Activated naive CD4-positive, alpha-beta T cell treated with anti-CD3 and anti-CD28 coated beads for 36 hours (primary cell): ENCODE measurements at places on chromosomes 1 and 21. TPM values are rescaled to one million over a fixed set of nuclear protein-coding genes. Genes with fewer than 3 reads are reported as not detected.

Gene EBNA1BP2
- 88.0 TPM for total RNA-seq

Gene NBPF3
- 3.3 TPM for total RNA-seq

Gene ATP6V1G3
- total RNA-seq = not detected

Gene OR2T29
- total RNA-seq = not detected

DNA sequence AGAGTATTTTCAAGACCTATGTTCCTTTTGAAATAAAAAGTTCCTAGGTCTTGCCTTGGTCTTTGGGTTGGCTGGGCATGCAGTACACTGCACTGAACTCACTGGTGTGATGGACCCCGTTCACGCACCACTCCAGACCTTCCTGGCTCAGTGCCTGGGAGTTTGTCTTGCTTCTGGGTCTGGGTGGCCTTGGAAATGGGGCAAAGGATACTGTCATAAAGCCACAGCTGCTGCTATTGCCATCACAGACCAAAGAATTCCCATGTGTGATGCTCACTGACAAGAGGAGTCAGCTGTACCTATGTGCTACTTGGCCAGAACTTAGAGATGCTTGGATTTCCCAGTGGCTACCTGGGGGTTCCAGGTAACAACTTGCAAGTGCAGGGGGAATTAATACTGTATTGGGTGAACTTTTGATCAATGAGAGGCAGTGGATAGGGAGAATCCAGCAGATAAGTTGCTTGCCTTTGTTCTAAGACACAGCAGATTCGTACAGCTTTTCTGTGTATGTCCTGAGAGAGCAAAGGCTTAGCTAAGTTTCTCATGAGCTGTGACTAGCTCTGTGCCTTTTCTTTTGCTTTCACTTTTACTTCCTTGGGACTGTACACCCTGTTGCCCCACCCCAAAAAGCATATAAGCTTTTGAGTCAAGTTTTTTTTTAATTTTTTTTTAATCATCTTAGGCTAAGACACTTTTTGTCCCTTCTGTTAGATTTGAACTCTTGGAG is 115.3 kb downstream of the RUNX1 start:
- DNase-seq = peak; percentile 51
- H3K4me1 ChIP-seq = peaks cover 80% of the 10 kb centered on the region
- H3K27me3 ChIP-seq = no peaks in the 10 kb centered on the region
- peak overlapping the region; percentile 77 for H3K4me3 ChIP-seq

DNA sequence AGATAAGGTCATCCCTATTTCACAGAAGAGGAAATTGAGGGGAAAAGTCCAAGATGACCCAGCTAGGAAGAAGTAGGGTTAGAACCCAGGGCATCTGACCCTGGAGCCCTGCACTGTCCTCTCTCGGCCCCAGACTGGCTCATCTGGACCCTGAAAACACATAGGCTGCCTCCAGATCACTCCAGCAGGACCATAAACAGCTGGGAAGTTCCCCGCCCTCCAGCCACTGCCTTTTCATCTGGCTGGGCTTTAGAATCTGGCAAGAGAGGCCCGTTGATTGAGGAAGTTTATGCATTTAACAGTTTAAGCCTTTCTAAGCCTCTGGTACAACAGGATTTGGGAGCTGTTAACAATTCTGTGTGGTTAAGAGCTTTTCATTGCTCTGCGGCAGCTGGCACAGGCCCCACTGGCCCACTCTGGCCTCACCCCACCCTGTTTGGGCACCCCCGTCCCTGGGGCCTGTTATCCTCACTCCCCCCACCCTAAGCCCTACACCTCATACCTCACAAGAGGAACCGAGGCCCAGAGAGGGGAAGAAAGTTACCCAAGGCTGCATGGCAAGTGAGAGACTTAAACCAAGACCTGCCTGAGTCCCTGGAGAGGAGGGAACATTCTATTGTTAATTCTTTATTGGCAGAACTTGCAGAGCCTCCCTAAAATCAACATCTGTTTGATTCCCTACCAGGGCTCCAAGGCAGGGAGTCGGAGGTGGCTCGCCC is 84.2 kb downstream of the EPHB2 start:
- no peaks in the 10 kb centered on the region for H3K27me3 ChIP-seq
- H3K36me3 ChIP-seq = no peaks in the 10 kb centered on the region
- H3K4me3 ChIP-seq = no peak overlapping the region
- DNase-seq = no peak
- H3K27ac ChIP-seq = no peak overlapping the region

DNA sequence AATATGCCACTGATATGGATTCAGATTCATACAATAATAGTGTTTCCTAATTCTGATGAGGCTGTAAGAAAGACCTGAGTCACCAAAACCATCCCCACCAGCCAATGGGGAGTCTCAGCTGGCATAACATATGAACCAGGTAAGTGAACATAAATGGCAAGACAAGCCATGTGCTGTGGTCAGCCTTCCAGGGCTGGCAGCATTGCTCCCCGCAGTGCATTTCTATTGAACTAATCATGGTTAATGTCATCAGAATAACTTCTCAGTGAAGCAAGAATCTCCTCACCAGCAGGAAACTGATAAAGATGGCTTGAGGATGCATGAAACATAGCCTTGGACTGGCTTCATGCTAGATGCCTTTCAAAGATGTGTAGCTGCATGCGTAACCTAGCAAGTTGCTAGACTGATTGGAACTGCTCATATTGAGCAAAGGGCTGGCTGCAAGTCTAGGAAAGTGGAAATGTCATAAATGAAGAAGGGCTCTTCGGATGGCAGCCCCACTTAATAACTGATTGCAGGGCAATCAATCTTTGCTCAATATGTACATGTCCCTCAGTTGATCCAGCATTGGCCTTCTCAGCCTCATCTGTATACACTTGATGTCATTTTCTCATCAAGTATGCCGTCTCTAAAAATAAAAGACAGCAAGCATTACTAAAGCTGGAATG is 88.0 kb downstream of the NTNG1 start:
- H3K36me3 ChIP-seq = no peaks in the 10 kb centered on the region
- no peak overlapping the region for H3K27ac ChIP-seq
- no peak overlapping the region for H3K4me3 ChIP-seq
- DNase-seq = no peak
- H3K4me1 ChIP-seq = no peaks in the 10 kb centered on the region

DNA sequence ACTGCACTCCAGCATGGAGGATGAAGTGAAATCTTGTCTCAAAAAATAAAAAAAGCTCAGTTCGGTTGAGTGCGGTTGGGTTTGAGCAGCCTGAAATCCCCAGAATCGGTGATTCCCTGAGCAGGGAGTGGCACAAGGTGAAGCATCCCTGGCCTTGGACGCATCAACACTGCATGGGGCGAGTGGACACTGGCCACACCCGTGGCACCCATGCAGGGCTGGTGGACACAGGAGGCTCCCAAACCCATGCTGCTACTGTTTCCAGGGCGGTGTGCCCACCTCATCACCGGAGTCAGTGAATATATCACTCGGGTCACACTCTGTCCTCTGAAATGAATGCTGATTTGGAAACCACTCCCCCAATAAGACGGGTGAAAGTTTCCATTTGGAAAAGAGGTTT is 53.4 kb upstream of the ACTRT2 start:
- peaks cover 2% of the 10 kb centered on the region for H3K27me3 ChIP-seq
- H3K4me1 ChIP-seq = no peaks in the 10 kb centered on the region
- H3K4me3 ChIP-seq = no peak overlapping the region
- H3K27ac ChIP-seq = no peak overlapping the region

DNA sequence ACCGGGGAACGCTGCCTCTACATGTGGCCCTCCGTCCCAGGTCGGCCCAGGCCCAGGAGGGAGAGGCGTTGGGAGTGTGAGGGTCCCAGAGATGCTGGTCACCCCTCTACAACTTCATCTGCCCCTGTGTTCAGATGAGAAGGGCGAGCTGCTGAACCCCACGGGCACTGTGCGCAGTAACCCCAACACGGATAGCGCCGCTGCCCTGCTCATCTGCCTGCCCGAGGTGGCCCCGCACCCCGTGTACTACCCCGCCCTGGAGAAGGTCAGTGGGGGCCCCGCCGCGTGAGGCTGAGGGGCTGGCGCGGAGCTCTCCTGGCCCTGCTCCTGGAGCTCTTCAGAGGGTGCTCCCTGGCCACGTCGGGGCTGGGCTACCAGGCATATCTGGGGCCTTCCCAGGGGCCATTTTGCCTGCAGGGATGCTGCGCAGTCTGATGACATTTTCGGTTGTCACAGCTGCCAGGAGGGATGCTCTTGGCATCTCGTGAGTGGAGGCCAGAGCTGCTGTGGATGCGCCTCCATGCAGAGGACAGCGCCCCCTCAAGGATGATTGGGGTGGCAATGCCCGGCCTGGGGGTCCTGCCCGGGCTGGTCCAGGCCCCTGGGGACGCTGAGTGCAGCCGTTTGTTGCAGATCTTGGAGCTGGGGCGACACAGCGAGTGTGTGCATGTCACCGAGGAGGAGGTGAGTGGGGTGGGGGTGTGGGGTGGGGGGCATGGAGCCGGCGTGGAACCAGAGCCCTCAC is 68.6 kb downstream of the PIK3CD start:
- H3K36me3 ChIP-seq = peaks cover 59% of the 10 kb centered on the region
- H3K27me3 ChIP-seq = no peaks in the 10 kb centered on the region
- no peak for DNase-seq
- H3K4me1 ChIP-seq = peaks cover 68% of the 10 kb centered on the region
- H3K4me3 ChIP-seq = no peak overlapping the region

GRCh38 chr1:100290291-100290690 is 24.3 kb downstream of the RTCA start:
- H3K27ac ChIP-seq = peak overlapping the region; percentile 36
- H3K36me3 ChIP-seq = peaks cover 17% of the 10 kb centered on the region
- no peak for DNase-seq
- H3K27me3 ChIP-seq = no peaks in the 10 kb centered on the region
- H3K4me1 ChIP-seq = peaks cover 4% of the 10 kb centered on the region
- H3K4me3 ChIP-seq = no peak overlapping the region

DNA sequence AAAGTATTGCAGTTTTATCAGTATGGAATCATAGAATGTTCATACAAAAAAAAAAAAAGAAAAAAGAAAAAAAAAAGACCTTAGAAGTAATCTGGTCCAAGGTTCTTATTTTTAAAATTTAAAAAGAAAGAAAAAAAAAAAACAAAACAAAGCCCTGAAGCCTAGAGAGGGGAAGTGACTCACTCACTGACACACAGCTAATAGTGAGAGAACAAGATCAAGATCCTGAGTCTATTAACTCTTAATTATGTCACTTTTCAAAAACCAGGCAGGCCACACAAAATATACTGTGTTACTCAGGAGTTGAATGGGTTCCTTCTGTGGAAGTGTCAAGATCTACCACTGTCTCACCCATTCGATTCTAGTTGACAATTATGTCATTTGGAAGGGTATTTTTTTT is 433.9 kb upstream of the DAB1 start:
- H3K27ac ChIP-seq = no peak overlapping the region
- H3K4me3 ChIP-seq = no peak overlapping the region
- peaks cover 7% of the 10 kb centered on the region for H3K27me3 ChIP-seq
- no peaks in the 10 kb centered on the region for H3K36me3 ChIP-seq
- no peaks in the 10 kb centered on the region for H3K4me1 ChIP-seq

DNA sequence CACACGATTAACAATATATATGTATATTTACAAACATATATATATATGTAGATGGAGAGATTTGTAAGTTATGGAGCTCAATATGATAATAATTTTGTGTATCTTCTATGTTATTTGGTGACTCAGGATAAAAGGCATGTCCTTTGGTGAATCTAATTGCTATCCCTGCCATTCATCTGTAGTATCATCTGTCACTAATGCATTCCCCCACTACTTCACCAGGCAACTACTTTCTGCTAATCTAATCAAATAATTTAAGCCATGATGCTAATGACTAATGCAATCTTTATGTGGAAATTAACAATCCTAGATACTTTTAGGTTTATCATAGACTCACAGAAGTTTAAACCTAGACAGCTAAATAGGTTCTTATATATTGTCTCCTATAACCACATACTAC is 1074.5 kb downstream of the PLA2G4A start:
- H3K27me3 ChIP-seq = no peaks in the 10 kb centered on the region
- no peak for DNase-seq
- H3K4me3 ChIP-seq = no peak overlapping the region
- H3K4me1 ChIP-seq = no peaks in the 10 kb centered on the region
- no peaks in the 10 kb centered on the region for H3K36me3 ChIP-seq

DNA sequence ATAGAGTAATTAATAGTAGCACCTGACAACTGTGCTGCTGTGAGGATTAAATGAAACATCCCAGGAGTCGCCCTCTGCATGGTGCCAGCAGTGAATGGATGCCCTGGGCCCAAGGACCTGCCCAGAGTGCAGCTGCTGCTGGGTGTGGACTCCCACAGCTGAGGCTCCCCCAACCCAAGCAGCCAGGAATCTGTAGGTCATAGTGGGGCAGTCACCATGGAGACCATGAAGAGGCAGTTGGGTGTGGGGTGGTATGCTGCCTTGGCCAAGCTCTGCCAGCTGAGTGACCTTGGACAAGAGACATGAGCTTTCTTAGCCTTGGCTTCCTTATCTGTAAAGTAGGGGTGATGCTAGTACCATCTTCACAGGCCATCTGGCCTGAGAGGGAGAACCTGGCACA is 9.4 kb downstream of the OLIG2 start:
- no peak overlapping the region for H3K4me3 ChIP-seq
- no peaks in the 10 kb centered on the region for H3K36me3 ChIP-seq
- H3K27ac ChIP-seq = no peak overlapping the region
